ENCODE measurements at places on chromosomes 5 and 9. TPM values are rescaled to one million over a fixed set of nuclear protein-coding genes. Genes with fewer than 3 reads are reported as not detected.
A peak's percentile ranks its signal among the peaks of the same experiment; 100 is the strongest.

GRCh38 chr5:61346511-61346910 is 14.5 kb downstream of the ZSWIM6 start:
- no peak for DNase-seq

- DNase-seq = no peak
Observed at GRCh38 chr5:148953711-148954110, 109.2 kb downstream of the SH3TC2 start.

DNA sequence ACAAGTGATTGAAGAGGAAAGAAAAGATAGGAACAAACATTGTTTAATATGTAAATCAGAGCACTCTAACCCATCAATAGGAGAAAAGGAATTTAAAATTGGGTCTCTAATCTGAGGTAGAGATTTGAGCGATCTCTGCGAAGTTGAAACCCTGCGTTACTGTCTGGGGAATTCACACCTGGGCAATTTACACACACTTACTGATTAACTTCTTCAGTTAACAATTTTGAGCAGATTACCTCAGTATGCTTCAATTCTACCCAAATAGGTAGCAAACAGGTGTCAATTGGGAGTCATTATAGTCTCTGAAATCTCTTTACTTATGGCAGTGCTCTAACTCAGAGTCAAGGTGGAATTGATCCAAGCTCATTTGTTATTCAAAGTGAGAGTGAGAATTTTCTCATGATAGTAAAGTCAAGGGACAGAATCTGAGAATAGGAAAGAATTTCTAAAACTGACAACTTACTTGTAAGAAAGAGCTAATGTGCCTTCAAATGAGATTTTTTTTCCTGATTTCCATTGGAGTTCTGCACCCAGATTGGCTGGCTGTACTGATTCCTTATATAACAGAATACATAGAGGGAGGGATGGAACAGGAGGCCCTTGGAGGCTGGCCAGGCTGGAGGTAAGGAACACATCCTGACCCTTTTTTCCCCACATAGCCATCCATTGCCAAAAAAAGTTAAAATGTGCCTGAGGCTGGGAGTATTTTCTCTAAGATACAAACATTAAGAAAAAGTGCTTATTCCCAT is 27.1 kb upstream of the IFNA14 start:
- no peak for DNase-seq

- no peak for DNase-seq
Observed at GRCh38 chr5:152704286-152704685, 299.2 kb upstream of the NMUR2 start.

The MED7 gene
- total RNA-seq = 11.6 TPM

DNA sequence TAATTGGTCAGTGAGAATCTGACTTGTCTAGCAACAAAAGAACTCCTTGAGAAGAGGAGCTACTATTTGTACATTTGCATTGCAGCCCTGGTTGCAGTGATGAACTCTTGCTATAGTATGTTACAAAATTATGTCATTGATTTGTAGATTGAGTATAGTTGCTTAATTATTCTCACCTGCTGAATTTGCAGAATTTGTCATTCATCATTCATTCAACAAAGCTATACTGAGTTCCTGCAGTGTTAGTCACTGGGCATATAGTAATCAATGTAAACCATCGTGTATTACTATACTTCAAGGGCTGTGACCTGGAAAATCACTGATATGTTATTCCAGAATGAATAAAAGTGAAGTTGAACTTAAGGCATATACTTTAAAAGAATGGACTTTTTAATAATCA is 50.1 kb downstream of the SLC1A3 start:
- DNase-seq = no peak

- DNase-seq = peak; percentile 81
Observed at GRCh38 chr9:136671646-136672430, 9.1 kb downstream of the EGFL7 start.

Measured in neural crest cell (in vitro differentiated cells).